SK-N-SH (cell line): ENCODE measurements at places on chromosomes 1 and 21.

GRCh38 chr21:35170818-35171217, 121.7 kb upstream of the RUNX1 start:
- DNase-seq: no peak

GRCh38 chr1:3077561-3077960, 8.6 kb downstream of the PRDM16 start:
- DNase-seq: no peak

DNA sequence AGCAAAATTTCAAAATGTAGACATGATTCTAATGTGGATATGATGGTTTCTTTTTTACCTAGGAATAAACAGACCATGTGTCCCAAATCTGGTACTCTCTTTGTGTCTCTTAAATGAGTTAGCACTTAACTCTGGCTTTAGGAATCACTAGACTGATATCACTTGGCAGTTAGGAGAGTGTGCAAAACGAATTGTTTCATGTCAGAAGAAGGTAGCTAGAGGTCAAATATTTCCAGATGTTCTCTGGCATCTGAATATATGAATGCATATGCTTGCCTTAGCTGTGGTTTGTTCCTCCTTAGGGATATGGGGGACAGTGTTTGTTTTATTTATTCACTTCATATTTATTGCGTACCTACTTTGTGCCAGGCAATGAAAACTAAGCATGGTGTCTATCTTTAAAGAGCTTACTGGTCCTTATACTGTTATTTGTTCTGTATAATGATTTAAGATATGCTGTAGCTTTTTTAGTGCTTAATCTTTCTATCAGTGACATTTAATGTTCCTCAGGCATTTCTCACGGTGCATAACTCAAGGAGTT, 65.2 kb downstream of the LRRC8C start:
- DNase-seq: peak; percentile 36

DNA sequence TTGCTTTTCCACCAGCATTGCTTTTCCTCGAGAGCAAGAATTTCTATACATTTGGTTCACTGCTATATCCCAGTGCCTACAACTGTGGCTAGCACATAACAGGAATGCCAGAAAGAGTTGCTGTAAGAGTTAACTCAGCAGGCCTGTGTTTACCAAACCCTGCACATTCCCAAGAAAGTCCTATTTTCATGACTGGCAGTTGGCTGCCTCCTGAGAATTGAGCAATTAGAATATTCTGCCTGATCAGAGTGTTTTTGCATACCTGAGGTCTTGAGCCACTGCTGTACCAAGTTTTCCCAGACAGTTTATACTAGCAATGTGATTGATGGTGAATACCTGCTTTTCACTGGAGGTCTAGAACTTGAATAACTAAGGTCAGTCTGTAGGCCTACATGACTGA, 2.7 kb upstream of the GNPAT start:
- DNase-seq: no peak

DNA sequence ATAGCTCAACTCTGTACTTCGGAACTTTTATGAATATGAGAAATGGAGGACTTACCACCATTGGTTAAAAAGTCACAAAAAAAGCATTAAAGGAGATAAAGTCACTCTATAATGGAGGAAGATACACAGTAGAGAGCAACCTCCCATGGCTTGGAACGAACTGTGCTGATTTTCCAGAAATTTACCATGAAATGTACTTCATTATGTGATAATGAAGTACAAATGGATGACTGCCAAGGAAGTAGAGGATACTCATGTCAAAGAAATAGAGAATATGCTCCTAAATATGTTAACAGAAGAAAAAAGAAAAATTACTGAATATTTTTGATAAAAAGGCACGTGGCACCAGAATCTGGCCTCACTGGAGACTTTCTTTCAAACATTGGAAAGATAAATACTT, 23.6 kb upstream of the PLA2G2E start:
- DNase-seq: no peak

DNA sequence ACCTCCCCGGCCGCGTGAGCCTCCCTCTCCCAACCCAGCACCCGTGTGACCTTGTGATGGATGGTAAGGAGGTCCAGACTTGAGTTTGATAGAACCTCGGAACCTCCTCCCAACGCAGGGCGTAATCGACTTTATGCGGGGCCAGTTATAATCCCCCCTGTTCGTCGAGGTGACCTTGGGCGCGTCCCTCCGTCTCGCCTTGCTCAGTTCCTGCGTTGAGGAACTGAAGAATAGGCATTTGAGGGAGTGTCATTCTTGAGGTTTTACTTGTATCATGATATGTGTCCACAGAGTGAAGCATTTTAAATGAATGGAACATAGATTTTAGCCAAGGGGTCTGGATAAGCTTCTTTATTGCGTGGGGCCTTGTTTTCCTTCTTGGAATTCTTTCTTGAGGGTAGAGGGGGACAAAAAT, 433 bp downstream of the TIMM17A start:
- DNase-seq: no peak

- DNase-seq: peak; percentile 72
These were observed 10.5 kb upstream of the SRP9 start for GRCh38 chr1:225766967-225767633.

DNA sequence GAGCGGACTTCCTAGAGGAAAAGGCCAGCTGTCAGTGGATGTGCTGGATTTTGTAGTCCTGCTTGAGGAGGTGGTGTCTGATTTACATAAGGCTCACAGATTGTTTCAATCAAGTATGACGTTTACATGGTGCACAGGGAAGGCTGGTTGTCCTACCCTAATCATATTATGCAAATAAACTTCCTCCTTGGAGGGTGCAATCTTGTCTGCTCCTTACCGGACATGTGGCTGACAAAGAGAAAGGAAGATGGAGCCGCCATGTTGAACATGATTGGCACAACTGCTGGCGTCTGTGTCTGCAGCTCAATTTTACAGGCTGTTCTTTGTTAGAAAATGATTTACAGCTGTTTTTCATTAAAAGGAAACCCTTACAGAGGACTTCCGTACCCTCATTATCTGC, 1656.1 kb downstream of the KCNT2 start:
- DNase-seq: no peak

DNA sequence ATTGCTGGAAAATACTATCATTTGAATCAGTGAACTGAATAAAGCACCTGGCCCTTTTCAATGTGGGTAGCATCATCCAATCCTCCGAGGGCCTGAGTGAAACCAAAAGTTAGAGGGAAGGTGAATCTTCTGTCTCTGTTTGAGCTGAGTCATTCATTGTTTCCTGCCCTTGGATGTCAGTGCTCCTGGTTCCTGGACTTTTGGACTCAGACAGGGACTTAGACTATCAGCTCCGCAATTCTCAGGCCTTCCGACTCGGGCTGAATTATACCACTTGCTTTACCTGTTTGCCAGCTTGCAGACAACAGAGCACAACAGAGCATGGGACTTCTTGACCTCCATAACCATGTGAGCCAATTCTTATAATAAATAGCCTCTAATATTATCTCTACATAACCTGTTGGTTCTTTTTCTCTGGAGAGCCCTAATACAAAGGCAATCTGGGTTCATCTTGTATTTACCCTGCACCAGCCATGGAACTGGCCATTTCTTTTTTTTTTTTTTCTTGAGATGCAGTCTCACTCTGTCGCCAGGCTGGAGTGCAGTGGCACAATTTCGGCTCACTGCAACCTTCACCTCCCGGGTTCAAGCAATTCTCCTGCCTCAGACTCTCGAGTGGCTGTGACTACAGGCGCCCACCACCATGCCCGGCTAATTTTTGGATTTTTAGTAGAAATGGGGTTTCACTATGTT, 19.2 kb upstream of the VASH2 start:
- no peak for DNase-seq

- DNase-seq: no peak
These were observed 110.8 kb downstream of the PLPP3 start for GRCh38 chr1:56468518-56468917.

GRCh38 chr1:40884055-40884795, 22.1 kb upstream of the CITED4 start:
- DNase-seq: peak; percentile 76

- DNase-seq: peak; percentile 93
These were observed at the start of gene FAAP20 for GRCh38 chr1:2194319-2194897. FAAP20 (minus strand) TSS chr1:2194772; CDS start chr1:2194749, 23 bp downstream.

GRCh38 chr1:163914785-163915413, 593.1 kb downstream of the NUF2 start:
- DNase-seq: no peak

DNA sequence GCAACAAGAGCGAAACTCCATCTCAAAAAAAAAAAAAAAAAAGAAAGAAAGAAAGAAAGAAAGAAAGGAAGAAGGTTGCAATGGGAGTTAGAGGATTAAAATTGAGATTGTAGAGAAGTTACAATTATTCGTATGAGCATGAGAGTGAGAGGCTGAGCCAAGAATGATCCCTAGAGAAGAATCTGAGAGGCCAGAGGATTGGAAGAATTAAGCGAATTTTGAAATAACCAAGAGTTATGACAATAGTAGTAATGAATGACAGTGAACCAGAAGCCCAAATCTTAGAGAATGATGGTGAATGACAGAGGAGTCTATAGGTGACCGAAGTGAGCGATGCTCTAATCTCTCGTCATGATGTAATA, 369 bp upstream of the ZYG11B start:
- DNase-seq: no peak

- peak; percentile 69 for DNase-seq
These were observed 26.8 kb downstream of the TMEM201 start for GRCh38 chr1:9615316-9616063.

DNA sequence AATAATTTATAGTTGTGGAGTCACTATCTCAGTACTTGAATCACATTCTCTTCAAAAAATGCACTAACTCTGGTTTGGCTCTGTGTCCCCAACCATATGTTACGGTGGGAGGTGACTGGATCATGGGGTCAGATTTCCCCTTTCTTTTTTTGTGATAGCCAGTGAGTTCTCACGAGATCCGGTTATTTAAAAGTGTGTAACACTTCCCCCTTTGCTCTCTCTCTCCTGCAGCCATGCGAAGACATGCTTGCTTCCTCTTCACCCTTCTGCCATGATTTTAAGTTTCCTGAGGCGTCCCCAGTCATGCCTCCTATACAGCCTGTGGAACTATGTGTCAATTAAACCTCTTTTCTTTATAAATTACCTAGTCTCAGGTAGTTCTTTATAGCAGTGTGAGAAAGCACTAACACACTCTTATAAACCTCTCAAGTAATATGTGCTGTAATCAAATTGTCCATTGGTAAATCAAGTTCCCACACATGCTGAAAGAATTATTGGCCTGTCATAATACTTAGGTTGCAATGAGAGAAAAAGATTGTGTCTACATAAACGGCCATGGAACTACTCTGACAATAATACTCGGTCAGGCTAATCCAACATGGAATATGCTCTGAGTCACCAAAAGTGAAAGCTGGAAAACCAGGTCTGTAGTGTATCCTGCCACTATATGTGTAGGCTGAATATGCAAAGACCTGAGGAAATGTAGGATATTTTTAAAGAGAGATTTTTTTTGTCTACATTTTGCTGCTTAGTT, 107.5 kb downstream of the SLC44A5 start:
- no peak for DNase-seq

DNA sequence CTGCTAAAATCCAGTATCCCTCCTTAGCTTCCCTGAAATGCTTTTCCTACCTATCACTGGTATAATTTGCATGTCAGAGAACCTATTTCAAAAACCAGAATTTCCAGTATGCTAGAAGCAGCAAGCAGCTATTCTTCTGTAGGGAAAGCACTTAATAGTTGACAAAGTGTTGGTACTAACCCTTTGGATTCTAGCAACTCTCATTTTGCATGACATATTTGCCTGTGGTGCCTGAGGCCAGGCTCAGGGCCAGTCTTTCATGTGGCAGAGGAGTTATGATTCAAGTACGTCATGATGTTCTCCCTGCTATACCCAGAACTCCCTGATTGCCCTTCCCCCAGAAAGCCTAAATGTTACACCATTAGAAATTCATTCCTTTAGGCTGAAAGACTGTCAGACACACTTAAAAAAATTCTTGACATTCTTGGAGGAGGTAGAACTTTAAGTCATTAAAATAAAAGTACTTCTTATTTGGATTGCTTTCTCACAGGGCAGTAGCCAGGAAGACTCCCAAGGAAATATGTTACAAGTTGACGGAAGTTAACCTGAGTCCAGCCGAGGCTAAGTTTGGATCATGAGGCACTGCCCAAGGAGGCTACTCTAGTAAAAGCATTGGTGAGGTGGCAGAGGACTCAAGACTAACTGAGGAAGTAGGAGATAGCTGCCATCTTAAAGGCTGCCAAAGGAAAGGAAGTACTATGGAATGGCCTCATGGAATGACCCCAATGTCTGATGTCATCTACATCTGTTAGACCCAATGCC, 298.4 kb upstream of the SPAG17 start:
- DNase-seq: no peak

- peak; percentile 7 for DNase-seq
These were observed 65.6 kb downstream of the RGSL1 start for GRCh38 chr1:182515556-182515955.

GRCh38 chr1:241532162-241532531, at the start of gene KMO:
KMO (plus strand) TSS chr1:241532378; CDS start chr1:241532445, 67 bp downstream.
- DNase-seq: no peak

GRCh38 chr1:209751627-209752231, 4.1 kb upstream of the TRAF3IP3 start:
- DNase-seq: no peak

GRCh38 chr1:62286786-62287224, 32.4 kb downstream of the KANK4 start:
- DNase-seq: no peak

DNA sequence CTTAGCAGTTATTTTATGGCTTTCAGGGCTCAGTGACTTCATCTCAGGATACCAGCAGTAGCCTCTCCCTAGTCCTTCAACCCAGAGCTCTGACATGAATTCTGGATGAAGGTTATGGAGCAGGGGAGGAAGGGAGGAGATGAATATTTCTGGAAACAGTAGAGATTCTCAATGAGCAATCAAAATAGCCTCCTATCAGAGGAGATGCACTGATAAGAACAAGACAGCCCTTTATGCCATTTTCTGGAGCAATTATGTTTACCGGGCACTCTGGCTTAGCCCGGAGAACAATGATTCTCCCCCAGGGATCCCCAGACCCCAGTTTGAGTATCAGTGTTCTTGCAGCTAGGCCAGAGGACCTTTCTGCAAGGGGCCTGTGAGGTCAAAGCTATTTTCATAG, 37.9 kb upstream of the EDARADD start:
- DNase-seq: no peak

DNA sequence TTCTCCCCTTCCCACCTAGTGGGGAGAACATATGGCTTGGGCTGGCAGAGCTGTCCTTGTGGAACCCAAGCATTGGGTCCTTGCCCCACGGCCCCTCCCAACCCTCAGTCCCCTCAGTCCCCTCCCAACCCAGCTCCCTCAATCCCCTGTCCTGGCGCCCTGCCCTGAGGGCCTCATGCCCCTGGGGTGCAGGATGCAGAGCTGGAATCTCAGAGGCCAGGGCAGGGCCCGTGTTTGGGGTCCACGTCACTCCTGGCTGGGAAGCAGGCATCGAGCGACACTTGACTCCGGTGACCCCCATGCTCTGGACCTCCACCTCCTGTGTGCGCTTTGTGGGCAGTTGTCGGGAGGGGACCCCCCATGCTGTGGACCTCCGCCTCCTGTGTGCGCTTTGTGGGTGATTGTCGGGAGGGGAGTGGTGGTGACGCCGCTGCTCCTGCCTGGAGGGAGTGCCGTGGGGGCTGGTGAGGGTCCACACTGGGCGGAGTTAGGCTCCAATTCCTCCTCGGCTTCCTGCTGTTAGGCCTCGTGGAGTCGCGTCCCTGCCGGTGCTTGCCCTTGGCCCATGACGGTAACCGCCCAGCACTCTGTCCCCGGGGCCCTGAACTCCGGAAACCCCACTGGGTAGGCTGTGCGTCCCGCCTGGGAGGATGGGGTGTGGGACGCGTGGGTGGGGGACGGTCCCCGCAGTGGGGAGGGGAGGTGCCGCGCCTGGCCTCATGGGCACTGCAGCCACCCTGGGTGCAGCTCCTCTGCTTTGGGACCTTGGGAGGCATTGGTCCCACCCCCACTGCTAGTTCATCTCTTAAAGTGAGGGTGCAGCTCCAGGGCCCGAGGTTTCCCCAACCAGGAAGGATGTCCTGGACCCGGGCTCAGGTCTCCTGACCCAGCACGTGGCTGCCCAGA, 31.2 kb downstream of the SLX9 start:
- no peak for DNase-seq
